Spleen (tissue), 13 donors: ENCODE measurements at places on chromosomes 4 and X.

- DNase-seq, result no peak
Measured at GRCh38 chr4:73646117-73646516, 25.9 kb upstream of the RASSF6 start.

DNA sequence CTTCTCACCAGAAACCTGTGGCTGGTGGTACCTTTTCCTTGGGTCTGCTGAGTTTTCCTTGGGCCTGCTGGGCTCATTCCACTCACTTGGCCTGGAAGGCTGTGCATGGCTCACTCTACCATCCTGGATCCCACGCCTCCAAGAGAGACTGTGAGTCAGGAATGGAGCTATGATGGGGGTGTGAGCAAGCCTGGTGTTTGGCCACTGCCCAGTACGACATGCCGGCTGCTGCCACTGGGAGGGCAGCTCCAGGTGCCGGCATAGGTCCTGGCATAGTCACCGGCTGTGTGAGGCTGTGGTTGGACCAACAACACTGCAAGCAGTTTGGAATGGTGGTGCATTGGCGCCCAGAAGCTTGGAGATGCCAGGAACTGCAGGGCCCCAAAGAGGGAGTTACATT is 721.7 kb downstream of the PCDH18 start:
- no peak for DNase-seq

- DNase-seq, result peak; percentile 94
Measured at GRCh38 chr4:3044870-3045819, 29.2 kb downstream of the HTT-AS start.

DNA sequence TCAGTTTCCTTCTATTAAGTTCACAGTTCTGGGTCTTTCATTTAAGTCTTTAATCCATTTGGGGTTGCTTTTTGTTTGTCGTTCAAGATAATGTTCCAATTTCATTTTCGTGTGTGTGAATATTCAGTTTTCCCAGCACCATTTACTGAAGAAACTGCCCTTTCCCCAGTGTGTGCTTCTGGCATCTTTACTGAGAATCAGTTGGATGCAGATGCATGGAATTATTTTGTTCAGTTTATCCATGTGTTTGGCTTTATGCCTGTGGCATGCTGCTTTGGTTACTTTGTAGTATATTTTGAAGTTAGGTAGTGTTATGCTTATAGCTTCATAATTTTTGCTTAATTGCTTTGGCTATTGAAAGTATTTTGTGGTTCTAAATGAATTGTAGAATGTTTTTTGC is 163.8 kb upstream of the HDX start:
- no peak for DNase-seq

- no peak for DNase-seq
Measured at GRCh38 chr4:61374447-61374891, 174.3 kb downstream of the ADGRL3 start.

GRCh38 chr4:92246384-92246783 is 57.4 kb upstream of the GRID2 start:
- DNase-seq, result no peak

DNA sequence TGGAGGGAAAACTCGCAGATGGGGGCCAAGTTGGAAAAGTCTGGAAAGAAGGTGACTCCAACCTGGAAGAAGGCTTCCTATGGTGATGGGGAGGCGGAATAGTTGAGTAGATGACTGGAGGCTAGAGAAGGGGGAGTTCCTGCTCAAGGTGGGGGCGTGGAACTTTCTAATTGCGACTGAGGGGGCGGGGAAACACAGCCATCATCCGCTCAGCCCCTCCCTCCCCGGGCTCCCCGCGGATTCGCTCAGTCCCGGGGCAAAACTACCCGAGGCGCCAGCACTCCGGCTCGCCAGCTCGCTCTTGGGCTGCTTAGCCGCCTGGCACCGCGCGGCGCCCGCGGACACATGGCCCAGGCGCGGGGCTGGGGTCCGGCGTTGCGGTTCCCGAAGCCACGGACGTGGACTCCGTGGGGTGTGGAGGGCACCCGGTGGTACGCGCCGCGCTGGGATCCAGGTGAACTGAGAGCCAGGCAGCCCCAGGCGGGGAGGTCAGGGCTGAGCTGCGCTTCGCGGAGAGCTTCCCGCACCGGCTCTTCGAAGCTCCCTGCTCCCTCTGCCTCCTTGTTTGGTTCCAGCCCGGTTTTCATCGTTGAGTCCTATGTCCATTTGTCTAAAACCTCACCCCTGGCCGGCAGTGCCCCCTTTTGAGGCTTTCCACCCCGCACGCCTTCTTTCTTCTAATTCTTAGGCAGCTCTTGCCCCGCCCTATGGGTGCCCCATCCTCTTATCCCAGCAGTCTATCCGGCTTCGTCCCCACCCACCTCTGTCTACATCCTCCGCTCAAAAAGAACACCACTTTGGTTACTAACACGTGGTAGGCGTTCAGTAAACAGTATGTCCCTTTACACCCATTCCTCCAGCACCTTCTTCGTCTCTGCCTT is 38.9 kb downstream of the STARD8 start:
- peak; percentile 87 for DNase-seq

DNA sequence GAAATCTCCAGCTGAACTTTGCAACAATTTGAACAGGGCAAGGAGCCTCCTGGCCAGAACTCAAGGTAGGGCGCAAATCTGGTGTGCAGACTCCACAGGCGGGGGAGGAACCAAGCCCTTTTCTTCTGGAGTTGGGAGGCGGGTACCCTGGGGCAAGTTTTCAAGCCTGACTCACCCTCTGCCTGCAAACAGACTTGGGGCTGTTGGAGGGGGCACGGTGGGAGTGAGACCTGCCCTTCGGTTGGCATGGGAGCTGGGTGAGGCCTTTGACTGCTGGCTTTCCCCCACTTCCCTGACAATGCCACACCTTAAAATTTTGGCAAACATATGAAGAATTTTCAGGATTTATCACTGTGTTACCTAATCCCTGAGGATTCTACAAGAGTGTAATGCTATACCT is 709.8 kb upstream of the DIAPH2 start:
- DNase-seq, result no peak

- DNase-seq, result no peak
Measured at GRCh38 chrX:109847257-109848187, 114.5 kb upstream of the ACSL4 start.

- no peak for DNase-seq
Measured at GRCh38 chr4:54032558-54033135, 31.8 kb downstream of the CHIC2 start.

DNA sequence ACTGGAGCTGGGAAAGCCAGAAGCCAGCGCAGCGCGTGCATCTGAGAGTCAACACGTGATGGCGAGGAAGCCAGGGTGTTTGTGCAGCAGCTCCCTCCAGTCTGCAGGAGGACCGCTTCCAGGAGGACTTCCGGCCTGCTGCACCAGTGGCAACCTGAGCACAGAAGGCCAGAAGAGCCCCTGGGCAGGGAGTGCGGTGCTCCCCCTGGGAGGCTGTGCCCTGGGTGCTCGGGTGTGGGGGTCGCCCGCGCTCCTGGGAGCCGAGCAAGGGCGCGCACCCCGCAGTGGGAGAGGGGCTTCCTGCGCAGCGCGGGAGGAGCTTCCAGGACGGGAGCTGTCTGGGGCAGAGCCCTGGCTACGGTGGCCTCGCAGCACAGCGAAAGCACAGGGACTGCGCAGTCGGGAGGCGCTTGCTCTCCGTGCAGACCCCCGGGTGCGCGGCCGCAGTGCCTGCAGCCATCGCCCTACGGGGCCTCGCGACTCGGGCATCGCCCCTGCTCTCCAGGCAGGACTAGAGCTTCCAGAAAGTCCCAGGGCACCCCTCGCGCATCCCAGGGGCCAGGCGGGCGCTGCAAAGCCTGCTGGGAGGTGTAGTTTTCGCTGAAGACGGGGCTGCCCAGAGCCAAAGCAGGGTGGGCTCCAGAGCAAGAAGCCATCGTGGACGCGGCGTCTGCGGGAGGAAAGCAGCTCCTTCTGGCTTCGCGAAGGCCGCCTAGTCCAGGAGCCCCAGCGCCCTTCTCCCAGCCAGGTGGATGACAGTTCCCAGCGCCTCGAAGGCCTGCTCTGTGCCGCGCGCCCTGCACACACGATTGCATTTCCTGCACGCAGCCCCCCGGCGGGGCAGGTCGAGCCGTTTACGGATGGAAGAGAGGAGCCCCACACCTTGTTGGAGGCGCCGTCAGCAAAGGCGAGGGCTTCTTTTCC is 24.1 kb upstream of the WFS1 start:
- DNase-seq, result peak; percentile 68

DNA sequence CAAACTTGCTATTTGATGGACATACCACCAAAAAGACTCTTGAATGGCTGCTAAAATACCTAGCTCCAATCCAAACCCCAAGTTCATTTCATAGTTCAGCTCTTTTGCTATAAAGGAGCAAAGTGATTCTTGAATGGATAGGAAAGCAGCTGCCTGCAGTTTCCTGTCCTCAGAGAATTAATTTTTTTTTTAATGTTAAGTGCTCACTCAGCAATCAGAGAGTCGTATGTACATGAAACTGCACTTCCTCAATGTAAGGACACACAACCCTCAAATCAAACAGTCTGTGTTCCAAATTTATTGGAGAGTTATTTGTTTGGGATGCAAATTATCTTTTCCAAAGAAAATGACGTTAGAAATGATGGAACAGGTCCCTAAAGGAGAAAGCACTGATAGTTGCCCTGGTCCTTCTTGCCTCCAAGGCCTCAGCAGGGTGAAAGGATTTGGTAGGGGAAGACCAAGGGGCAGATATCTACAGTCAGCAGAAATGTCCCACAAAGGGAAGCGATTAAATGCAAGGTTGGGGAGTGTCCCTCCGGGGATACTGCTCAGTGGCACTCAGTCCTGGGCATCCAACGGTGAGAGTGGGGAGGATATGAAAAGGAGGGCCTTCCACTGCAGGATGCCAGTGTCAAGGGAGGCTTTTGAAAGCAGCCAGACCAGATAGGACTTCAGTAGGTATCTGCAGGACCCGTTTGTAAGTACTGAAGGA is 67.2 kb upstream of the RASGEF1B start:
- DNase-seq, result no peak

DNA sequence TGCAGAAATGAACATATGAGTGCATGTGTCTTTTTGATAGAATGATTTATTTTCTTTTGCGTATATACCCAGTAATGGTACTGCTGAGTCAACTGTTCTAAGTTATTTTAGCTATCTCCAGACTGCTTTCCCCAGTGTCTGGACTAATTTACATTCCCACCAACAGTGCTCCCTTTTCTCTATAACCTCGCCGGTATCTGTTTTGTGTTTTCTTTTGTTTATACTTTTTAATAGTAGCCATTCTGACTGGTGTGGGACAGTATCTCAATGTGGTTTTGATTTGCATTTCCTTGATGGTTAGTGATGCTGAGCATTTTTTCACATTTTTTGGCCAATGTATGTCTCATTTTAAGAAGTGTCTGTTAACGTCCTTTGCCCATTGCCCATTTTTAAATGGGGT is 218.6 kb upstream of the KCNIP4 start:
- no peak for DNase-seq

GRCh38 chr4:6695660-6696610 is 2.3 kb downstream of the S100P start:
- peak; percentile 84 for DNase-seq

- DNase-seq, result no peak
Measured at GRCh38 chr4:16026160-16026761, 57.6 kb downstream of the PROM1 start.

DNA sequence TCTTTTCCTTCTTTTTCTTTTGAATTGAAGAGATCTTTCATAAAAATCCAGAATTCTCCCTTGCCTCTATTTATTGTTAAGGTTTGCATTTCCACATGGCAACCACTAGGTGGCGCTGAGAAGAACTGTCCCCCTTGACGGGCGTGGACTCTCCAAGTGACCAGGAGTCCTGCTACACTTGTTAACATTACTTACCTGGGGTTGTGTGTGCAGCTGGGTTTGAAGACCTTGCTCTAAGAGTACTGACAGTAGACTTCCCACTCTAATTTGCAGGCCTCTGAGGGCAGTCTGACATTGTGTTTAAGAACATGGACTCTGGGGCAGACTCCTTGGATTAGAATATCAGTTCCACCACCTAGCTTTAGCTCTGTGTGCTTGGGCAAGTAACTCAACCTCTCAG is 52.8 kb downstream of the GPRIN3 start:
- DNase-seq, result no peak

- no peak for DNase-seq
Measured at GRCh38 chrX:41116948-41117347, 31.7 kb downstream of the USP9X start.

GRCh38 chr4:6516762-6517161 is 44.3 kb upstream of the PPP2R2C start:
- DNase-seq, result no peak
